ENCODE measurements at places on chromosomes 3 and 15. TPM values are rescaled to one million over a fixed set of nuclear protein-coding genes. Genes with fewer than 3 reads are reported as not detected.

SCN11A gene
- not detected for polyA plus RNA-seq

GOLGA8J gene
- polyA plus RNA-seq: not detected

TNIK gene
- polyA plus RNA-seq: 22.3 TPM

HHATL gene
- not detected for polyA plus RNA-seq

PFN2 gene
- polyA plus RNA-seq: 2.2 TPM

ZNF385D gene
- not detected for polyA plus RNA-seq

RAMAC gene
- 41.3 TPM for polyA plus RNA-seq

PHLDB2 gene
- 2.1 TPM for polyA plus RNA-seq

PLAAT1 gene
- not detected for polyA plus RNA-seq

MINAR1 gene
- polyA plus RNA-seq: 0.02 TPM

CFAP100 gene
- polyA plus RNA-seq: not detected

GOLGA6B gene
- not detected for polyA plus RNA-seq

MAPKBP1 gene
- polyA plus RNA-seq: 3.1 TPM

P2RY14 gene
- polyA plus RNA-seq: 1.2 TPM

RAD18 gene
- polyA plus RNA-seq: 7.8 TPM

SRGAP3 gene
- polyA plus RNA-seq: 1.8 TPM

CHDH gene
- polyA plus RNA-seq: 0.45 TPM

FBXW12 gene
- polyA plus RNA-seq: not detected

MEGF11 gene
- 0.21 TPM for polyA plus RNA-seq

KLHL6 gene
- 20.4 TPM for polyA plus RNA-seq

TOPAZ1 gene
- not detected for polyA plus RNA-seq

MINDY4B gene
- polyA plus RNA-seq: not detected

NR2E3 gene
- polyA plus RNA-seq: not detected

LCTL gene
- polyA plus RNA-seq: not detected

UBA7 gene
- 39.6 TPM for polyA plus RNA-seq

JMJD7 gene
- 25.9 TPM for polyA plus RNA-seq

GOLGA6L10 gene
- polyA plus RNA-seq: not detected

ADAM10 gene
- polyA plus RNA-seq: 156 TPM

ACTC1 gene
- not detected for polyA plus RNA-seq

CYP8B1 gene
- not detected for polyA plus RNA-seq

FAM131A gene
- polyA plus RNA-seq: 2.4 TPM

ESYT3 gene
- polyA plus RNA-seq: not detected

SHQ1 gene
- 26.3 TPM for polyA plus RNA-seq

MME gene
- polyA plus RNA-seq: not detected

NEK4 gene
- polyA plus RNA-seq: 8.5 TPM

CCRL2 gene
- polyA plus RNA-seq: 2.2 TPM

MOBP gene
- polyA plus RNA-seq: not detected

HDGFL3 gene
- polyA plus RNA-seq: 0.07 TPM

MKRN2OS gene
- polyA plus RNA-seq: not detected

MST1R gene
- 0.31 TPM for polyA plus RNA-seq

AGBL1 gene
- polyA plus RNA-seq: not detected

All from CD4-positive, CD25-positive, alpha-beta regulatory T cell (primary cell).